Karpas-422 (cell line): ENCODE measurements at places on chromosomes 4 and X.
A peak's percentile ranks its signal among the peaks of the same experiment; 100 is the strongest.

DNA sequence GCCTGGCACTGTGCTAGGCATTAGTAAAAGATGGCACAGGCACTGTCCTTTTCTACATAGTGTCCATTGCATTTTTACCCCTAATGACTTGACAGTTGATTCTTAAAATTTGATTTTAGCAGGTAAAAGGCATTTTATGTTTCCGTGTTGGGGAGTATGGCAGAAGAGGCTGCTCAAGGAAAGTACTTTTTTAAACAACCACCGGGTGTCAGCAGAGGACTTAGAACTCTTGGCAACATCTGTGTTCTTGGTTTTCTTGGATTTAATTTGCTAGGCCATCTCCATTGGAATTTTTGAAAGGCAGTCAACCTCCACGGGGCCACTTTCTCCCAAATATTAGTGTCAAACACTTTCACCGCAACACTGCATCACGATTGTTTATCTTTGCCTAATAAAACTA, 102.9 kb downstream of the TSPAN7 start:
- DNase-seq = peak; percentile 66

- no peak for DNase-seq
Observed at GRCh38 chr4:147029296-147029695, 83.6 kb upstream of the TTC29 start.

- no peak for DNase-seq
Observed at GRCh38 chr4:83112678-83113428, 1.7 kb downstream of the PLAC8 start.

DNA sequence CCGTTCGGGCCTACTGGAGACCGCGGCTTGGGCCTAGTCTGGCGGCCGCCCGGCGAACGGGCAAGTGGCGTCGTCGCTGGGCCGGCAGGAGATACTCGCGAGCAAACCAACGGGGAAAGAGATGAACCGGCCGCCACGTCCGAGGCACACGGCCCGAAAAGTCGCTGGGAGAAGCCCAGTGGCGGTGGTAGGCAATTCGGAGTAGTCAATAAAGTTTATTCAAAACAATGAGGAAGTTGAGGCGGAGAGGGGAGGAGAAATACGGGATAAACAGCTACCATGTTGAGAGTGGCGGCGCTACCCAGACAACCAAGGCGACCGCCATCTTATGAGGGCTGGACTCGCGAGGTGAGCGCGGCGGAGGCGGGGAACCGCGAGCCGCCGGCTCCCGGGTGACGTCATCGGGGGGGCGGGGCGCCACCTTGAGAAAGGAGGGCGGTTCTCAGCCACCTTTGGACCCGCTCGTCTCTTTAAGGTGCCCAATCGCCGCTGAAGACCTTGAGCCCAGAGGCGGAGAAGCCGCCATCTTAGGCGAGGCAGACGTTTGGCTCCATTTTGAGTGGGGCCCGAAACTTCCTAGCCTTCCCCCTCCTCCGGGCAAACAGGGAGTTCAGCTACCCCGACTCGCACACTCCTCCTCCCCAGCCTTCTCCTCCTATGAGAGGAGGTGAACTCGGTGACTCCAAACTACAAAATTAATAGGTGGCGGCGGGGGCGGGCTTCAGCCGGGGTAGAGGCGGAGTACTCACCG, at the start of gene PHF8:
Gene PHF8 (minus strand): TSS at position 348 of the 751 bp plus-strand sequence. CDS start 1,745 bp downstream, outside the sequence.
- DNase-seq = peak; percentile 97

GRCh38 chrX:1400742-1401471, 9.0 kb upstream of the SLC25A6 start:
- DNase-seq = peak; percentile 65

- DNase-seq = no peak
Observed at GRCh38 chr4:139985401-139985800, 168.6 kb downstream of the MAML3 start.

GRCh38 chr4:79272761-79273160, 53.1 kb downstream of the NAA11 start:
- no peak for DNase-seq

- DNase-seq = no peak
Observed at GRCh38 chrX:129720741-129721140, 18.0 kb upstream of the XPNPEP2 start.

DNA sequence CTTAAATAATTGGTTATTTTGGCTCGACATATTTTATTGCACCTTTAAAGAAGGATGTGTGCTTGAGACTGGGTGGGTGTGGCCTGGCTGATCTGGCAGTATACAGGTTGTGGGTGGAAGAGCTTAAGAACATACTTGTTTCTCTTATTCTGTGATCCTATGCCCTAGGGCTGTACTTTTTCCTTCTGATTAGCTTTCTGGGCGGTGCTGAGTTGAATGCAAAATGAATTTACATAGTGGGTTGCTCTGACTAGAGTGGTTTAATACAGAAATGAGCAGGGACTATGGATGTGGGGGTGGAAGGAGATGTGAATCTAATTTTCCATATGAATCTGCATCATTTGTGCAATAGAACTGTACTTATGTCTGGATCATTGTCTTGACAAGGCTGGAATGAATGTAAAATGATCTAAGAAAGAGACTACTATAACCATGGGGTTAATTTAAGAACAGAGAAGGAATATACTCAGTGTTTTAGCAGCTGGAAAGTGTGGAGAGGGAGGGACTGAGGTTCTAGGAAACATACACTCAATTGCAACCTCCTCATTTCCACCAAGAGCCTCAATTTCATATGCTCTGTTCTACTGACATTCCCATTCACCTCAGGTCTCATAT, 73.7 kb downstream of the RLIM start:
- peak; percentile 9 for DNase-seq

- peak; percentile 74 for DNase-seq
Observed at GRCh38 chr4:167021545-167022155, 212.6 kb downstream of the SPOCK3 start.

DNA sequence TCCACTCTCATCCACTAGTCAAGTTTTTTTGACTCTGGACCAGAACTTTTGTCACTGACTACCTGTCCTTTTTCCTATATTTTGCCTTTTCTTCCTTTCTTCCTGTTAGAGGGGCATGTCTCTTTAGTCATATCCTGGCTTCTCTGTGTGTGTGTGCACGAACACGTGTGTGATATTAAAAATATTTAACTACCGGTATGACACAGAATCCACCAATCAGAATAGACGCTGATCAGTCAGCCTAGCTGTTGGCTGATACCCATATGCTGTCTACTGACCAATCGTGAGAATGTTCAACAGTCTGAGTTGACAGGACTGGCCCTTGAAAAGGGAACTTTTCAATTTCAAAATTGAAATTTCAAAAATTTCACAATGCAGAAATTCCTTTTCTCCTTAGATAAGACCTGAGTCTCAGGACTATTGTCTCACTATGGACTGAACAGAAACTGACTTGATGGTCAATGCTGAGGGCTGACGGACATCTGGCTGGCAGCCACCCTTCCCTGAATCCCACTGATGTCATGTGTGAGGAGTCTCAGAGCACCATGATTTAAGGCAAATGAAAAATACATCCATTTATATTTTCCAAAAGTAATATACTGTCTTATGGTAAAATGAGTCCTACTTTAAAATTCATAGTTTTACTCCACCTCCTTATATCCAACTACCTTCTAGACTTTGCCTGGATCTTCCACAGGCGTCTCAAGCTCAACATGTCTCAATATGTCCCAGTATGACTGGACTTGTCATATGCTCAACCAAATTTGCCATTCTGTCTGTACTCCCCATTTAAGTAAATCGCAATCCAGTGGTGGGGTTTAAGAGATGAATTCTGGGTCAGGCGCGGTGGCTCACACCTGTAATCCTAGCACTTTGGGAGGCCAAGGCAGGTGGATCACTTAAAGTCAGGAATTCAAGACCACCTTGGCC, 78.0 kb downstream of the CHRNA9 start:
- no peak for DNase-seq

DNA sequence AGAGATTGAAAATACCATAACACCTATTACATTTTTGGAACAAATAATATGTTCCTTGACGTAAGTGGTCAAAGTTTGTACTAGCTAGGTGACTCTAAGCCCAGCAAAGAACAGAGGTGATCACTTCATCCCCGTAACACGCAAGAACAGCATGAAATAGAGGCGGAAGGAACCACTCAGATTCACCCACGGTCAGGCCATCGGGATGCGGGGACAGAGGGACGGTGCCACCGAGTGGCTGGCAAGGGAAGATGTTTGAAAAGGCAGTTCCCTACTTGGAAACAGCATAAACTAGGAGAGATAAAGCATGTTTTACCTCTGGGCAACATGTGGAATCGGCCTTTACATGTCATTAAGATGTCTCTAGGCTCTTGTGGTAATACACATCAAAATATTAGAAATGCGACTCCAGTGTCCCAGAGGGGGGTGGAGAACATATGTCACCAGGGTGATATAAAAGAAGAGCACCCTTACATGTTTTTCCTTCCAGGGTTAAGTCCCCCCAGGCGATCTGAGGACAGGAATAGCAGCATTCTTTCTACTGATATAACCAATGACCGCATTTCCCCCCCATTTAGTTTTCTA, 84.0 kb downstream of the PHKA2 start:
- DNase-seq = no peak

DNA sequence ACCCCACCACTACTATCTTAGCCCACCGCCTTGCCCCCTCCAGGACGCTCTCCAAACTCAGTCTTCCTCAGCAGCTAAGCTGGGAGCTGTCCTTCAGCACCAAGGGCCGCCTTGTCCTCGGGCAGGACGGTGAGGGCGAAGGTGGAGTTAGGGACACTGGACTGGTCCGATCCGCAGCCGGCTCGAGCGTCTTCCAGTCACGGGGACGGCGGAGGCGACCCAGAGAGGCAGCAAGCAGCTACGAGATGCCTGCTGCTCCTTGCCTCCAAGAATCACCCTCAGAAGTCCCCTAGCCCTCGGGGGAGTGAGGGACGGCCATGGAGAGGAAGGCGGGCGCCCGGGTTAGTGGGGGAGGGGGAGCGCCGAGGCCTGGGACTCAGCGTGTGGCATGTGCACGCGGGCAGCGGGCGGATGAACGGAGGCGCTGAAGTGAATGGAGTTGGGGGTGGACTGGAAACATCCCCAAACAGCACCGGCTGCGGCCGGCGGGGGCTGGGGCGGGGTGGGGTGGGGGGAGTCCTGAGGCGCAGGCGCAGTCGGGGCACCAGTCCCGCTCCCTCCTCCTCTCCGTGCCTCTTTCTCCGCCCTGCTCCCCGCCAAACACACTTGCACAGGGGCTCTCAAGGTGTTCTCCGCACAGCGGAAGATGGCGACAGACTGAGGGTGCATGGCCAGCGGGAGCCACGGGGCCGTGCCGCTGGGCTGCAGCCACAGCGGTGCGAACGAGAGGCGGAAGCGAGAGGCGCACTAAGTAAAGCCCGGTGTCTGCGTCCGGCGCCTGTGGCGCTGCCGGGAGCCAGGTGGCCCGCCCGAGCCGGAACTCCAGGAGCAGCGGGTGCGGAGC, at the start of gene NALF2:
Gene NALF2 (plus strand): TSS at position 545 of the 844 bp plus-strand sequence. CDS start 957 bp downstream, outside the sequence.
- DNase-seq = peak; percentile 75

GRCh38 chrX:2676794-2677675, 14.1 kb upstream of the CD99 start:
- no peak for DNase-seq
